ENCODE measurements at places on chromosomes 4 and X.

- no peak for DNase-seq
These were observed 36.0 kb downstream of the NOP14 start for GRCh38 chr4:2927016-2927695.

DNA sequence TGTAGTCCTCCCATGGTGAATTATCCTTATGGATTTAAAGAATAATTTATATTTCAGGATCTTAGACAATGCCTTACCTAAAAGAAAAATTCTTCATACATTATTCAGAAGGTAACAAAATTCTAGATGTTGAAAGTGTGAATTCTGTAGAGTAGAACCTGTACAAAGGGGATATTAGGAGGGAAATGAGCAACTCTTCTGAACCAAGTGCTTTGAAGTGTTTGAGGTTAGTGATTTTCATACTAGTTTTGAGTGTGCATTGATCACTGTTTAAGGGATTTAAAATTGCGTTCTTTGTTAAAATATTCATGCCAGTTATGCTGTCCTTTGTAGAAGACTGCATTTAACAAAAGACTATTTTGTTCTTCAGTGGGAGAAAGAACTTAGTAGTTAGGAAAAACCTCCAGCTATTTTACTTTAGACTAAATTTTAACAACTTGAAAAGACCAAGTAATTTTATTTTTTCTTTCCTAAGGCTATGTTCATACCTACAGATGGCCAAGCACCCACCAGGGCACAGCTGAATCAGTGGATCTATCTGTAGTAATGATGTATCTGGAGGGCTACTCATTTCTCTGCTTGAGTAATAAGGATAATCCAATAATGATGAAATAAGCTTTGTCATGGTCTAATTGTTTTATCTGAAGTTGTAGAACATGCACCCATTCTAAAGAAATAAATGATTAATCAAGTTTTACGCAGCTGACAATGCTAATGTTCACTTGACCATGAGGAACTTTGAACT lies 134.3 kb upstream of the RPS6KA6 start:
- DNase-seq, result no peak

DNA sequence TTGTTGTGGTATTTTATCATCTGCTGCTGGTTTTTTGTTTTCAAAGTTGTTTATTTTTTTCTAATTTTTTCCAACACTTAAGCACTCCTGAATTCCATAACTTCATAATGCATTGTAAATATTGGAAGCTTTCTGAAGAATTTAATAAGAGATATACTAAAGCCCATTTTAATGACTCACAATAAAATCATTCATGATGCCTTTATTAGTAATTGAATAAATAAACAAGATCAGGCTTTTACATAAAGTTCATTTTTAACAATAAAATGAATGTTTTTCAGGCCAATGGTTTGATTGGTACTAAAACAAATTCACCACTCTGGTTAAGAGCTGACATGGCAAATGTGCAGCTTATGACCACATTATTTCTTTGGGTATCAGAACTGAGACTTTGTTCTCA lies 408.2 kb upstream of the SMIM31 start:
- no peak for DNase-seq

GRCh38 chr4:160928482-160928881 lies 1235.3 kb downstream of the FSTL5 start:
- DNase-seq, result no peak

DNA sequence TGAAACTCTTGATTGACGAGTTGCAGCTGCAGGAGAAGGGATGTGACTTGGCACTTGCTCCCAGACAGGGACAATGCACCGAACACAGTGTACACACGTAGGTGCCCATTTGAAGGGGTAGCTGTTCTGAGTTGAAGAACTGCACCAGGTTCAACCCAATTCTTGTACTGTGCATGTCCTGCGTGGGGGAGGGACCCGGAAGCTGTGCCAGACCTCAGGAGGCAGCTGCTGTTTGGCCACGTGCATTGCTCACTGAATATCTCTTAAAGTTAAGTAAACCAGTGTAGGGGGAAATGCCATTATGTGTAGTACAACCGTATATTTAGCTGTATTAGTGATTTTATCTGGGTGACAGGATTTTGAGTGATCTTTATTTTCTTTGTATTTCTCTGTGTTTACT lies 12.0 kb upstream of the RBBP7 start:
- no peak for DNase-seq

DNA sequence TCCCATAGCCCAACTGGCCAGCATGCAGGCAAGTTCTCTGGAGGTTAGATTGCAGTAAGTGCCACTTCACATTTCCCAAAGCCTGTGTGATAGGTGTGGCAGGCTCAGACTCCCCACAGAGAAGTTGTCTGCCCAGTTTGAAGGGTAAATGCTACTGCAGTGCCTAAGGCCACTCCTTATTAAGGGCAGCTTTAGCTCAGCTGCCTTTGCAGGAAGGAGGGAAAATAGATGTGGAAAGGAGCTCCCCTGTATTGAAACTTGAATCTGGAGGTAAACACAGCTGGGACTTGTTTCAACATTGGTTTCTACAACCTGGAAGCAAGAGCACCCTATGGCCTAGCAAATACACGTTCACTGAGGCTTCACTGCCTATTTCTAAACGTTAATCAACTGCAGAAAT lies 22.4 kb downstream of the NEXMIF start:
- DNase-seq, result no peak

DNA sequence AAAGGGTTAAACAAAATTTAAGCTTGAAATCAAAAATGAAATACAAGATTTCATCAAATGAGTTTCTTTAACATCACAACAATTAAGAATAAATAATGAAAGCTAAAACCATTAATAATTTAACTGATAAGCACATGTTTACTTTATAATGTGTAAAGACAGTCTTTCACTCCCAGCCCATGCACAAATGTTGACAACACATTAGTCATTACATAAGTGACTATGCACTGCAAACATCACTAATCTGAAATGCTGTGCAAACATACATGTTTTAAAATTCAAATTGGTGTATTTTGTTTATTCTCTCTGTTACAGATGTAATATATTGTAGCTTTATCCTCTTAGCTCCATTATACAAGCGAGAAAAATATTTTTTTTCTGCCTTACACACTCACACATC lies 220.6 kb upstream of the CPXCR1 start:
- no peak for DNase-seq
